ENCODE measurements at places on chromosomes 4 and X. TPM values are rescaled to one million over a fixed set of nuclear protein-coding genes. Genes with fewer than 3 reads are reported as not detected.

- no peaks in the 10 kb centered on the region for H3K4me1 ChIP-seq
- no peak for DNase-seq
- no peak overlapping the region for H3K27ac ChIP-seq
- no peaks in the 10 kb centered on the region for H3K36me3 ChIP-seq
Measured at GRCh38 chr4:8291701-8292477, 22.3 kb downstream of the HTRA3 start.

DNA sequence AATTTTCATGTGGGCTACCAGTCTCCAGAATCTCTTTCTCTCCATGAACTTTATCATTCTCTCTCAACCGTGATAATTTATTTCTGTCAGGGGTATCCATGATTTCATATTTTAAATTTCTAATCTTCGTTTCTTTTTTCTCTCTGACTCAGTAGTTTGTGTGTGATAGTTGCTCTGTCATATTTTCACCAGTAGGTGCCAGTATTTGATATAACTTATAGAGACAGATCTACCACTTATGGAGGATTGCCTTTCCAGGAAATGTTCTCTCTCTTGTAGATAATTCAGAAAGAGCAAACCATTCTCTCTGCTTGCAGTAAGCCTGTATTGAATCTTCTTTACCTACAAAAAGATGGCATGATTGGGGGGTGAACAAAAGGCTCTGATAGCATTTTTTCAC, 79.3 kb upstream of the DYNLT3 start:
- DNase-seq: no peak
- H3K27ac ChIP-seq: no peak overlapping the region
- H3K27me3 ChIP-seq: no peaks in the 10 kb centered on the region
- H3K4me1 ChIP-seq: no peaks in the 10 kb centered on the region

- H3K4me3 ChIP-seq: no peak overlapping the region
- no peak overlapping the region for H3K27ac ChIP-seq
- no peak for DNase-seq
- no peaks in the 10 kb centered on the region for H3K36me3 ChIP-seq
- no peaks in the 10 kb centered on the region for H3K4me1 ChIP-seq
Measured at GRCh38 chrX:129609395-129609794, 45.4 kb downstream of the APLN start.

GRCh38 chr4:144316869-144317268, 176.4 kb upstream of the GYPA start:
- no peak overlapping the region for H3K27ac ChIP-seq
- no peak for DNase-seq
- H3K4me1 ChIP-seq: no peaks in the 10 kb centered on the region
- no peaks in the 10 kb centered on the region for H3K27me3 ChIP-seq
- H3K36me3 ChIP-seq: no peaks in the 10 kb centered on the region

DNA sequence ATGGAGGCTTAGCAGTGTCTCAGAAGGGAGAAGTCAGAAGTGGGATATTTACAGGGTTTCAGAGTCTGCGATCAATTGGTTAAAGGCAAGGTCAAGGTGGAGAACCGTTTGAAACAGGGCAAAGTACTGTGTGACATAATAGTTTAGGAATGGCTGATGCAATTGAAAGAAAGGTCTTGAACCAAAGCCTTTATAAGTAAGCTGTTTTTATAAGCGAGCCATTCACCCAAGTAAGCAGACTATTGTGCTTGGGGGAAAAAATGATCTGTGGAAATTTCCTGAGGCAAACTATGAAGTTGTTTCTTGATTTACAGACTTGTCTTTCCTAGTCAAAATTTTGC, 327.3 kb downstream of the CAMK2D start:
- H3K27me3 ChIP-seq: no peaks in the 10 kb centered on the region
- H3K36me3 ChIP-seq: no peaks in the 10 kb centered on the region
- H3K4me3 ChIP-seq: no peak overlapping the region
- DNase-seq: no peak
- H3K27ac ChIP-seq: no peak overlapping the region

- no peak overlapping the region for H3K4me3 ChIP-seq
- no peaks in the 10 kb centered on the region for H3K27me3 ChIP-seq
- H3K27ac ChIP-seq: peak overlapping the region; percentile 83
Measured at GRCh38 chrX:1500701-1501624, 36.0 kb downstream of the P2RY8 start.

SPANXD gene
- polyA plus RNA-seq: not detected

GRCh38 chr4:57110640-57111511, 691 bp upstream of the IGFBP7 start:
- no peaks in the 10 kb centered on the region for H3K36me3 ChIP-seq
- no peaks in the 10 kb centered on the region for H3K4me1 ChIP-seq
- no peaks in the 10 kb centered on the region for H3K27me3 ChIP-seq

- H3K4me1 ChIP-seq: no peaks in the 10 kb centered on the region
- peak within 1 kb of the TSS; percentile 87 for H3K4me3 ChIP-seq
- H3K27me3 ChIP-seq: no peaks in the 10 kb centered on the region
- peak within 1 kb of the TSS; percentile 99 for H3K27ac ChIP-seq
- peaks cover 15% of the 10 kb centered on the region for H3K36me3 ChIP-seq
- peak; percentile 95 for DNase-seq
Measured at GRCh38 chrX:48574270-48575266, at the start of gene RBM3. Gene RBM3, plus strand, starts transcription at chrX:48574484. Its CDS starts 697 bp downstream, at chrX:48575181.

BMP15 gene
- polyA plus RNA-seq: not detected

DNA sequence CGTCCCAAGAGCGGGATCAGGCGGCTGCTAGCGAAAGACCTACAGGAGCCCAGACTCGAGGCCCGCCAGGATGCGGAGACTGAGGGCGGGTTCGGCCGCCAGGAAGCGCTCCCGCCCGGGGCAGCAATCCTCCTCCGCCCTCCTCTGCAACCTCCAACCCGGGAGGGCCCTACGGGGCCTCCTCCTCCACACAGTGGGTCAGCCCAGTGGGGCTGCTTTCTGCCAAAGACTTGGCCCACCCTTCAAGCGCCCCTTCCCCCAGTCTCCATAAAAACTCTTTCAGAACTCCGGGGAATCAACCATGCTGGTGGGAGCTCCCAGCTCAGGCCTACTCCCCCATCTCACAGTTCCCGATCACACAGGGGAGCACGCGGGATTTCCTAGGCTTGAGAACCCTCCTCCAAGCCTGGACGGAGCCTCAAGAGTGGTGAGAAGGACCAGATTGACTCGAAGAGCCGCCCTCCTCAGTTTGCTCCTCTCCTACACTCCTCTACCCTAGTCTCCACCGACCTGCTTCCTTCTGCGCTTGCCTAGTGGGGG, 77.5 kb downstream of the RLIM start:
- H3K36me3 ChIP-seq: no peaks in the 10 kb centered on the region
- H3K4me3 ChIP-seq: no peak overlapping the region
- H3K27me3 ChIP-seq: no peaks in the 10 kb centered on the region
- H3K27ac ChIP-seq: peak overlapping the region; percentile 76

FHIP1A gene
- 0.80 TPM for polyA plus RNA-seq

MBTPS2 gene
- 4.9 TPM for polyA plus RNA-seq

GABRA4 gene
- polyA plus RNA-seq: 0.17 TPM

- no peak for DNase-seq
- no peak overlapping the region for H3K4me3 ChIP-seq
- no peaks in the 10 kb centered on the region for H3K4me1 ChIP-seq
- H3K27me3 ChIP-seq: no peaks in the 10 kb centered on the region
- no peak overlapping the region for H3K27ac ChIP-seq
- H3K36me3 ChIP-seq: peaks cover 33% of the 10 kb centered on the region
Measured at GRCh38 chr4:122313006-122313646, 65.7 kb upstream of the ADAD1 start.

SLC35A2 gene
- polyA plus RNA-seq: 29.3 TPM

IBSP gene
- polyA plus RNA-seq: not detected

MAML3 gene
- 1.4 TPM for polyA plus RNA-seq
